ENCODE measurements at places on chromosomes 7 and 10.
A peak's percentile ranks its signal among the peaks of the same experiment; 100 is the strongest.

DNA sequence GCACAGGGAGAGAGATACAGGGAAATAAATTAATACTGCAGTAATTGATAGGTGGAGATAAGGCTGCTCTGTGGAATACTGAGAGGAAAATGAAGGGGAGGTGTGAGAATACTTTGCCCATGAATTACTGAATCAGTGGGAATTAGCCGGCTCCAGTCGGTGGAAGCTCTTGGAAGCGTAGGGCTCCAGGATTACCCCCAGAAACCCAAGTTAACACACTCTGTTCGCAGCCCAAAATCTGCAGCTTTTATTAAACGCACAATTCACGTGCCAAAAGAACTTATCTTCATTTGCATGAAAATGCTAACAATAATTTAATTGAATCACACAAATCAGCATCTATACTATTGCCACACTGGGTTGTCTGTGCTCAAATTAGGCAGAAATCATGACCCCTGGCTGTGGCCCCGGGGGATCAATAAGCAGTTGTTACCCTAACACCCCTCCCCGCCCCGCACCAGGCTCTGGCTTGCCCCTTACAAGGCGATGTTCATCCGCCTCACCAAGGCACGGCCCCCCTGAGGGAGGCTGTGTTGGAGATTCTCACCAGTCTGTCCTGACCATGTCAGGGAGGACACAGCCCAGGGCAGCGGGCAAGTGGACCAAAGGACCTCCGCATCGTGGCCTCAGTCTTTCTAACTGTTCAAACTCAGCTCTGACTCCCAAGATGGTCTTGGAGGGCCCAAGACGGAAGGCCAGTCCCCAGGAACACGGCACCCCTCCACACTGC, 48.4 kb upstream of the MGMT start:
- H3K36me3 ChIP-seq: no peaks in the 10 kb centered on the region
- peaks cover 6% of the 10 kb centered on the region for H3K27me3 ChIP-seq
- H3K4me1 ChIP-seq: no peaks in the 10 kb centered on the region
- no peak overlapping the region for H3K4me3 ChIP-seq
- no peak overlapping the region for H3K27ac ChIP-seq
- DNase-seq: no peak

- peaks cover 15% of the 10 kb centered on the region for H3K4me1 ChIP-seq
- DNase-seq: no peak
- no peak overlapping the region for H3K4me3 ChIP-seq
Measured at GRCh38 chr10:95245425-95246055, 45.3 kb downstream of the PDLIM1 start.

DNA sequence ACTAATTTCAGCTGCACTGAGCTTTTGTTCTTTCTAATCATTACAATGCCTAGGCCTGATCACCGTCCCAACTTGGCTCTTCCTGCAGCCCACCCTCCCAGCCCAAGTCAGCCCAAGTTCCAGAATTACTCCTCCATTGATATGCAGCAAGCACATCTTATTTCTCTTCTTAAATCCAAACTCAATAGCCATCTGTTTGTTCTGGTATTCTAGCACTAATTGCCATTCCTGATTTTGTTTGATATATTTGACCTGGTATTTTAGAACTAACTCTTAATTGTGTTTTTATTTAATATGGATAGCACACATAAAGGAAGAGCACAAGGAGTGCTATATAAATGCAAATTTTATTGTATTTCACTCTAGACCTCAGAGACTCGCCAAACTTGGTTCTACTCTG, 241.2 kb downstream of the SKIDA1 start:
- no peak overlapping the region for H3K27ac ChIP-seq
- DNase-seq: no peak
- no peaks in the 10 kb centered on the region for H3K4me1 ChIP-seq
- no peaks in the 10 kb centered on the region for H3K36me3 ChIP-seq
- H3K4me3 ChIP-seq: no peak overlapping the region
- peaks cover 6% of the 10 kb centered on the region for H3K27me3 ChIP-seq

DNA sequence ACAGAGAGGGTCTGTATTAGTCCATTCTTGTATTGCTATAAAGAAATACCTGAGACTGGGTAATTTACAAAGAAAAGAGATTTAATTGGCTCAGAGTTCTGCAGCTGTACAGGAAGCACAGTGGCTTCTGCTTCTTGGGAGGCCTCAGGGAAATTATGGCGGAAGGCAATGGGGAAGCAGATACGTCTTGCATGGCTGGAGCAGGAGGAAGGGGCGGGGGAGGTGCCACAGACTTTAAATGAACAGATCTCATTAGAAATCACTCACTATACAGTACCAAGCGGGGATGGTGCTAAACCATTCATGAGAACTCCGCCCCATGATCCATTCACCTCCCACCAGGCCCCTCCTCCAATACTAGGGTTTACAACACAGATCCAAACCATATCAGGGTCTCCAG, 3.7 kb upstream of the CALU start:
- peak overlapping the region; percentile 43 for H3K4me3 ChIP-seq
- peak overlapping the region; percentile 65 for H3K27ac ChIP-seq
- DNase-seq: peak; percentile 60

DNA sequence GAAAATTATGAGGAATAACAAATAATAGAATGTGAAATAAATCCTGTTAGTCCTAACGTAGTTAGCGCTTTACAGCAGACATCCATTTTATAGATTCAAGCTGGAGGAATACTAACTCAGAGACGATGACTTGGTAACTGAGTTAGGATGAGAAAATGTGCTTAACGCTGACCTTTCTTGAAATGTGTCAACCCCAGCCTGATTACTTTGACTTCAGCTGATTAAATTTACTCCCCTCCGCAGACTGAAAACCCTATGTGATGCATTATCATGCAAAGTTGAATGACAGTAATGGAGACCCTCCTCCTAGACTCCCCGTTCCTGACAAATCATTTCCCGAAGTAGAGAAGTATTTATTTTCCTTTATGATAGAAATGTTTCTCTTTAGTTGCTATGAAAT, 54.5 kb downstream of the WDFY4 start:
- H3K4me1 ChIP-seq: peaks cover 18% of the 10 kb centered on the region
- no peaks in the 10 kb centered on the region for H3K27me3 ChIP-seq
- H3K4me3 ChIP-seq: no peak overlapping the region
- DNase-seq: no peak
- H3K27ac ChIP-seq: no peak overlapping the region

DNA sequence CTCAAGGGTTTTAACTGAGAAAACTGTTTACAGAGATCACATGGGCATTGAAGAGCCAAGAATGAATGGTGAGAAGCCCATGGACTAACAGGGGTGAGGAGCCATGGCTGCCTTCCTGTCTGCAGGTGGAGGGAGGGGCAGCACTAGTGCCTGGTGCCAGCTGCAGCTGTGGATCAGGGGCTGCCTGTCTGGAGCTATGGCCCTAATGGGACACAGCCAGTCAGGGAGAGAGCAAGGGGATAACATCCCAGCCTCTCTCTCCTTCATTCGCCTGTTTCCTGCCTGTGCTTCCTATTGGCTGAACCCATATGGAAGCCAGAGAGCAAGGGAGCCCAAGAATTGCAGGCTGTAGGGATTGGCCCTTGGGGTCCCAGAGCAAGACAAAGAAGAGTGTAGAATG, 125.8 kb upstream of the GAD2 start:
- DNase-seq: no peak
- H3K4me1 ChIP-seq: no peaks in the 10 kb centered on the region
- no peaks in the 10 kb centered on the region for H3K36me3 ChIP-seq
- peaks cover 1% of the 10 kb centered on the region for H3K27me3 ChIP-seq
- H3K27ac ChIP-seq: no peak overlapping the region

Data from memory B cell (primary cell).